ENCODE measurements at places on chromosomes 4 and X.

DNA sequence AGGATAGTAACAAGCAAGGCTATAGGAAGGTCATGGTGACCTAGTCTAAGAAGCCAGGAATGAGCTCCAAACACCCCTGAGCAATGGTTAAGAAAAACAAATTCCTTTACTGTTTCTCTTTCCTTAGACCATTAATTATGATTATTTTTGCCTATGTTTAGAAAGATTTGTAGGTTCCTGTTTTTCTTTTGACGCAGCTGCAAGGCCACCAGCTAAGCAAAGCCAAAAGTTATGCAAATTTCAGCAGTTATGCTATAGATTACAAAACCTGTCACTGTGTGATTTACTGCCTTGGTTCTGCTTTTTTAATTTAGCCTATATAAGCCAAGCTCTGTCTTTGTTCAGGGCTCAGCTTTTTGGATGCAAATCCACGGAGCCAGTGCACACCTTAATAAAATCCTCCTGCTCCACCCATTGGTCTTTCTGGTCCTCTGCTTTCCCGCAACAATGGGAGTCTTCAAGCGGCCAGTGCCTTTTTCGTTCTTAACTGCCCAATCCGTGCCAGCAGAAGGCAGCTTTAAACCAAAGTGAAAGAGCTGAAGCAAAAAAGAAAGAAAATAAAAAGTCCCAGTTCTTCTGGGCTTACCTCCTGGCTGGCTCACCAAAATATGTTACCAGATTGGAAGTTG is 1.4 kb upstream of the CEP135 start:
- peak; percentile 37 for DNase-seq

- DNase-seq, result no peak
Measured at GRCh38 chr4:57280481-57280880, 170.3 kb upstream of the IGFBP7 start.

GRCh38 chrX:13937370-13938050 is 92.2 kb downstream of the GEMIN8 start:
- no peak for DNase-seq

DNA sequence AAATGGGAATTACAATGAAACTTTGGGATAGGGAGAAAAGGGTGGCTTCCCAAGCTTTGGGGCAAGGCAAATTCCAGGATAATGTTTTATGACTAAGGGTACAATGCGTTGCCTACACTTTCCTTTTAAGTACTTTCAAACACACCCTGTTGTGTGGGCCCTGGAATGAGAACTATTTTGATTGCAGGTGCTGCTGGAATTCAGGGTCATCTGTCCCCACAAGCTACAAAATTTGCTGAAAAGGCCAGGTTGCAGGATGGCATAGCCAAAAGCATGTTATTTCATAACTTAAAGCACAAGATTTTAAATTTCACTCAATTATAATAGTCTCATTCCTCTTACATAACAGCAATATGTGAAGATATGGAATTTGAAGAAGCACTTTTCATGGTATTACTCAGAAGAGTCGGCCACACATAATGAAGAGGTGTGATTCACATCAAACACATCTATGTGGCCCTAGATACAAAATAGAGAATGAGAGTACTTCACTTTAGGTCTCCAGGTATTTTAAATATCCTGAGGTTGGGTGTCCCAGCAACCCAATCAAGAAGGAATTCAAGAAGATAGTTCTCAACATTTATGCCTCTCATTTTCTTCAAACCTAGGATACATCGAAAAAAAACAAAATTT is 89.3 kb downstream of the APBB2 start:
- no peak for DNase-seq

GRCh38 chrX:110301194-110301593 is 16.7 kb downstream of the AMMECR1 start:
- DNase-seq, result no peak

Measured in CD4-positive, alpha-beta T cell treated with Interleukin-15 for 1 hour (primary cell).